ENCODE measurements at places on chromosomes 1 and 21.

DNA sequence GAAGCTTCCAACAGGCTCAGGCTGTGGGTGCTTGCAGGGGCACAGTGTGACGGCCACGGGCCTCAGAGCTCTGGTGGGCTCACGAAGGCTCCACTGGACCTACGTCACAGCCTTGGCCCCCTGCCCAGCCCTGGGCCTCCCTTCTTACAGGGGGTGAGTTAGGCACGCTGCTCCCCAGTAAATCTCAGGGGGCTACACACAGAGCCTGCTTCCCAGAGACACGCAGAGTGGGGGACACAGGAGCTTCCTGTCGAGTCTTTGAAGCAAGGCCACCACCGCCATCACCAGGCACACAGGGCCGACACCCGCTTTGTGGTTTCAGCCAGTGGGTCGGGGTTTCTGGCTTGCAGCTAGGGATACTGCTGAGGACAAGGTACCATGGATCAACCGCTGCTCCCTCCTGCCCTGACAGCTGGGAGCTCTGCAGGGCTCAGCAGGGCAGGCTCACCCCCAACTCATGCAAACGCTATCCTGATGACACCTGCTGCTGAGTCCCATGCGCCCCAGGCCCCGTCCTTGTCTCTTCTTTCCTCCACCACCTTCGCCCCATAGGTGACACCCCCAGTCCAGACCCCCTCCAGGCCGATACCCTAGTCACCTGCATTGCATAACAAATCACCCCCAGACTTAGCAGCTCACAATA lies 5.5 kb upstream of the CFAP410 start:
- no peak for DNase-seq

- DNase-seq, result no peak
These were observed 36.6 kb upstream of the PADI1 start for GRCh38 chr1:17168091-17168876.

DNA sequence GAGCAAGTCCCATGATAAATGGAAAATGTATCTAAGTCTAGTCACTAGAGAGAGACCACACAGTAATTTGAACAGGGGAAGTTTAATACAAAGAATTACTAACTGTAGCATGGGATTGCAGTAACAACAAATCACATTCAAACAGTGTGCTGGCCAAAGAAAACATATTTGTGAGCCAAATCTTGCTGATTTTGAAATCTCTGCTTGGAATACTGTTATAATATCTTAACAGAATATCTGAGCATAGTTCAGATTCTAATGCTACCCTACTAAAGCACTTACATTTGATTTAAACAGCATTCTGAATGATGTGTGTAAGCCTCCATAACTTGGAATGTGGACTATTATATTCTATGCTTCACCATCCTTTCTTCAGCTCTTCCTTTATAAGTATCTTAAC lies 270.0 kb upstream of the BRINP3 start:
- DNase-seq, result no peak

DNA sequence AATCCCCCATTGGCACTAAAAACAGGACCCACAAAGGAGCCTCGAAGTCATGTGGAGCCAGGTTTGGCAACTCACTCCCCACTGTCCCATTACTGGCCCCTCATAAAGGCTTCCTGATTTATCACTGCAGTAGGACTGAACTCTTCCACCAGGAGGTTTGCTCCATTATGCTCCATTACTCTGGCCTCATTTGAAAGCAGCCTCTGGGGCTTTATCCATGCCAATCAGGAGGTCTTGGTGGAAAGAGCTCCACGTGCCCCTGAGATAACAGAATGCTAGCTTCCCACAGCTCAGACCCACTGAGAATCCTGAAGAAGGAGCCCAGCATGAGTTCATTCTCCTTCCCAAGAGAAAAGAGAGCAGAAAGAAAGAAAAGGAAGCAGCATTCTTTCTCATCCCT lies 76.4 kb downstream of the HIVEP3 start:
- DNase-seq, result no peak

- no peak for DNase-seq
These were observed 1.1 kb upstream of the DNAJC28 start for GRCh38 chr21:33492571-33492970.

GRCh38 chr1:111594306-111594693 lies 25.3 kb upstream of the RAP1A start:
- DNase-seq, result no peak

GRCh38 chr1:181033128-181033798 lies 520 bp upstream of the MR1 start:
- no peak for DNase-seq

DNA sequence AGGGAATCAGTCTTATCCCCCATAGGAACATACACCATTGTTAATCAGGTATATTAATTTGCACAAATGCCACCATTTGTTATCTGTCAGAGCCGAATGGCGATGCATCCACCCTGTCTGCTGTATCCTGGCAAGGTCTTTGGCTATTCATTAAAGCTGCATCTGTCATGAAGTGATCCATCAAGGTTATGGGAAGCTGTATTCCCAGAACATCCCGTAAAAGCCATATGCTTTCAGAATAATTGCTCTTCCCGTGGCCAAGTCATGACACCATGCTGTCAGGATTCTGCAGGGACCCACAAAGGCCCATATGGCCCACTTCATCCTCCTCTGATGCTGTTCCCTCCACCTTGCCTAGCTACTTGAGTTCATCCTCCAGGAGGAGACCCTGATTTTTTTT lies 103.9 kb downstream of the RAVER2 start:
- DNase-seq, result no peak

- DNase-seq, result no peak
These were observed 421.0 kb downstream of the MRPL39 start for GRCh38 chr21:25186273-25186672.

- no peak for DNase-seq
These were observed 3.9 kb upstream of the ITLN1 start for GRCh38 chr1:160888926-160889325.

DNA sequence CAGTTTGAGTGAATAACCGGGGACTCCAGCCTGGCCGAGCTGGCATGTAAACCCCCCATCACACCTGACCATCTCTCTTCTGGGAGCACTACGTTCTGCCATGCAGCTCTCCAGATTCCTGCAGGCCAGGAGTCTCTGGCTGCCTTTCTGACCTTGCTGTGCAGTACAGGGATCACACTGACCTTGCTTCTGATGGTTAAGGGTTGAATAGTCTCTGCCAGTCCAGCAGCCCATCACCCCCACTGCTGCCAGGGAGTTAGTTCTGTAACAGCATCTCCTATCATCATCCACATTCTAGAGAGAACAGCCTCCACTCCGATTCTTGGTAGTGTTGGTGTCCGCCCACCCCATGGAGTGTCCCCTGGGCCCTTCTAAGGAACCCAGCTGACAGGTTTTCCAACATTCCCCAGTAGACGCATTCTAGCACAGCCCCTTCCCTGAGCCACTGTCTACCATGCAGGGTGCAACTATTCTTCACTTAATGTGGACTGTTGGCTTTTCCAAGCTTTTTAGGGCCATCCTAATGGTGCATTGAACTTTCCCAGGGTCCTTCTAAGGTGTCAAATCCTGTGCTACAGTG lies 109.8 kb downstream of the RIPK4 start:
- DNase-seq, result no peak

- peak; percentile 60 for DNase-seq
These were observed 14.3 kb upstream of the ALG14 start for GRCh38 chr1:95086949-95087533.

- DNase-seq, result peak; percentile 59
These were observed 552 bp upstream of the GPR157 start for GRCh38 chr1:9129266-9130041.

All from hematopoietic multipotent progenitor cell treated with erythropoietin and hydrocortisone succinate and interleukin-3 and kit ligand, for 15 days (in vitro differentiated cells).